ENCODE measurements at places on chromosomes 5 and 9.

DNA sequence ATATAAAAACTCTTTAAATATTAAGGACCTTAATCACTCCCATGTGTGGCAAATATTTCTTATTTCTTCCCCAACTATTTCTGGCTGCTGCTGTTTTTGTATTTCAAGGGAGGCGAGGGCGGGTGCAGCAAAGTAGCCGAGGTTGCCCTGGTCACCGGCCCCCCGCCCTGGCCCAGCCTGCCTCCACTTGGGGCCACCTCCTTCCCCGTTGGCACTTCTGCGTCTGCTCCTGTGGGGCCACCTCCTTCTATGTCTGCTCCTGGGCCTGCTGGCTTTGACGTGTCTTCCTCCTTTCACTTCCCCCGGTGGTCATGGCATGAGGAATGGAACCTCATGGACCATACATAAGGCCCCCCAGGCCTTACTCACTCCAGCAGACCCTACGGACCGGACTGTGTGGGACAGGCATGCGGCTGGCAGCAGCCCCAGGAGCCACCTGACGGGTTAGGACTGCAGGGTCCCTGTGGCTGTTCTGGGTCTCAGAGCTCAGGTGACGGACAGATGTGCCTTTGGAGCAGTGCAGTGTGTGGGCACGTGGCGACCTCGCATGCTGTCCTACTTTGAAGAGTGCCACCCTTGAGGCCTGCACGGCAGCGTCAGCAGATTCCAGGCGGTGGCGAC lies 5.8 kb upstream of the ENTPD8 start:
- peak; percentile 35 for DNase-seq

GRCh38 chr5:122788996-122789395 lies 14.1 kb downstream of the SNX2 start:
- no peak for DNase-seq

- no peak for DNase-seq
These were observed 9.8 kb downstream of the VDAC1 start for GRCh38 chr5:133994990-133995333.

DNA sequence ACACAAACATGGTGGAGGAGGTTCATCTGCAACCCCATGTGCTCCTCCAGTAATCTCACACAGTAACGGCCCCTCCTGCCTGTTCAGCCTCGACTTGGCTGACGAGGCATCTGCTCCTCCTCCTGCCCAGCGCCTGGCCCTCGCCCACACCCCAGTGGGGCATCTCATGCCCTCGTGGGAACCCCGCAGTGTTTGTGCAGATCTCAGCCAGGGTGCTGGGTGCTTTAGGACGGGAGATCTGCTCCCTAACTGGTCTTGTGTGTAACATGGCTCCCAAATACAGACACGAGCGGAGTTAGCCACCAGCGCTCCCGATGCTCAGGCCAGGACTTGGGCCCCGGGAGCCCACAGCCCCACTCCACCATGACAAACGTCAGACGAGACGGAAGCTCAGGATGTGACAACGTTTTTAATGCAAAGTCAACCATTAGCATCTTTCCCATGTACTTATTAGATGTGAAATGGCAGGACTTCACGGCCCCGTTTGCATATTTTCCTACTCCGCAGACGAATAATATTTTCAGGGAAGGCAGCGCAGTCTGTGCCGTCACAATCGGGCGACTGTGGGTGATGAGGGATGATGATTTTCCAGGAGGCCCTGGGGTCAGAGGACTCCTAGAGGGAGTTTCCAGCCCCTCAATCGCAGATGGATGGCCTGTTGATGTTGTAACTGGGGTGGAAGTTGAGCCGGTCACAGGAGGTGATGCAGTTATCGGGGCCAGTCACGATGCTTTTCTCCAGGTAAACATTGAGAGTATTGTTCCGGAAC lies 5.5 kb upstream of the MRPS2 start:
- DNase-seq: no peak

- DNase-seq: no peak
These were observed 218.5 kb upstream of the DAPK1 start for GRCh38 chr9:87278971-87279733.

- DNase-seq: no peak
These were observed 686.1 kb upstream of the CHD1 start for GRCh38 chr5:99614888-99615287.

DNA sequence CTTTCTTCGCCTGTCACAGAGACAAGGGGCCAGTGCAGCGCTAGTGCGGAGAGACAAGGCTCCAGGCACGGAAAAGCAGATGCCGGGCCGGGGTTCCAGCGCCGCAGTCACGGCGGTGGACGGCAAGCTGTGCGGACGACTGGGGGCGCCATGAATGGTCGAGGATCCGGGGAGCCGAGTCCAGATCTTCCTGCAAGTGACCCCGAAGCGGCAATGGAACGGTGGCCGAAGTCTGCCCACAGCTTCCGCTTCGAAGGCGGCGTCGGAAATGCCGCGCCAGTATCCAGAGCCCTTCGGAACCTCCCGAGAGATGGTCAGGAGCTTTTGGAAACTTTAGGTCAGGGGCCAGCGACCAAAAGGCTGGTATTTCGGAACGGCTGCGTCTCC lies 601 bp upstream of the FAF2 start:
- no peak for DNase-seq

DNA sequence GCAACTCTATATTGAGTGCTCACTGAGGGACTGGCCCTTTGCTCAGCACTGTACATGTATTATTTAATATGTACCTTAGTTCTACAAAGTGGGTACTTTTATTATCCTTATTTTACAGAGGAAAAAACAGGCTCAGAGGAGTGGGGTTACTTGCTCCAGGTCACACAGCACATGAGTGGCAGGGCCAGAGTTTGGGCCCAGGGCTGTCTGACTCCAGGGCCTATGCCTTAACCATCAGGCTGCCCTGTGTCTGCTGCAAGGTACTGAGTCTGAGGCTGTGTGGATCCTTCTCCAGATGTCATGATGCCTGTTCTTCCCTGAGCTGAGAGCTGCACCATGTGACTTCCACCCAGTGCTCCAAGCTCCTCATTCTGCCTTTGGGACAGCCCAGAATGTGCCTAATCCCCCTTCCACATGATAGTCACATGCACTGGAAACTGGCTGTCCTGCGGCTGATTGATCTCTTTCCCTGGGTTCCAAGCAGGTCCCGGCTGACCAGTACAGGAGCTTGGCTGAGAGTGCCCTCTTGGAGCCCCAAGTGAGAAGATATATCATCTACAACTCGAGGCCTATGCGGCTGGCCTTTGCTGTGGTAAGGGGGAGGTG lies 15.4 kb downstream of the TMEM268 start:
- DNase-seq: no peak

- peak; percentile 76 for DNase-seq
These were observed 13.3 kb downstream of the CAPSL start for GRCh38 chr5:35924950-35925722.

- no peak for DNase-seq
These were observed 17.4 kb downstream of the MARCHF6 start for GRCh38 chr5:10370931-10371330.

DNA sequence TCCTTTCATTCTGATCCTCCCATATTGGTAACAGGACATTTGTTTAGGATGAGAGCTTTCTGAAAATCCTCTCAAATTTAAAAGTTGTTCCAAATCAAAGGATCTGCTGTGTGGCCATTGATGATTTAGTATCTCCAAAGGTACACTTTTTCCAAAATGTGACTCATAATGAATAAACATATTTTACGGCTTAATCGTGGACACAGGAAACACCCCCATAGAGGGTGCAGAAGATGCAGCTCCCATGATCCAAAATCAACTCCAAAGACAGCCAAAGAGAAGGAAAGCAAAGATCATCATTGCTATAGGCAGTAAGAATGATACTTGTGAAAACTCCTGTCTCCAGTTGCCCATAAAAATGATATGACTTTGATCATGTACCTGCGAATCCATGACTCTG lies 239.7 kb downstream of the PIK3R1 start:
- peak; percentile 54 for DNase-seq

DNA sequence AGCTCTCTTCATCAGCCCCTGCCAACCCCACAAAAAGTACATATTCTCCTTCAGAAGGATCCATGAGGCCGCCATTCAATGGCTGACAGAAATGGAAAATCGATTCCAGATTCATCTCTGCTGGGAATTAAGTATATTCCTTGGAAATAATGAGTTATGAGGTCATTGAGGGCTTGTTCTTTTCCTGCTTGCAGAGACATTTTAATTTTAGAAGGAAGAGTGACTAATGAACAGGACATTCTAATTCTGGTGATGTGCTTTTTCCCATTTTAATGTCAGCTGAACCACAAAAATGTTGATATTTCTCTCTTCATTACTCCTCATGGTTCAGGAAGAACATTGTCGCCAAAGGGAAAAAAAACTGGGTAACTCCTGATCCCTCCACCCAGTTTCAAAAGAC lies 314.0 kb downstream of the PIK3R1 start:
- peak; percentile 63 for DNase-seq

GRCh38 chr5:177476531-177477233 lies 3.2 kb upstream of the DBN1 start:
- DNase-seq: peak; percentile 82

- DNase-seq: no peak
These were observed 67.2 kb downstream of the CAMSAP1 start for GRCh38 chr9:135840107-135840506.

DNA sequence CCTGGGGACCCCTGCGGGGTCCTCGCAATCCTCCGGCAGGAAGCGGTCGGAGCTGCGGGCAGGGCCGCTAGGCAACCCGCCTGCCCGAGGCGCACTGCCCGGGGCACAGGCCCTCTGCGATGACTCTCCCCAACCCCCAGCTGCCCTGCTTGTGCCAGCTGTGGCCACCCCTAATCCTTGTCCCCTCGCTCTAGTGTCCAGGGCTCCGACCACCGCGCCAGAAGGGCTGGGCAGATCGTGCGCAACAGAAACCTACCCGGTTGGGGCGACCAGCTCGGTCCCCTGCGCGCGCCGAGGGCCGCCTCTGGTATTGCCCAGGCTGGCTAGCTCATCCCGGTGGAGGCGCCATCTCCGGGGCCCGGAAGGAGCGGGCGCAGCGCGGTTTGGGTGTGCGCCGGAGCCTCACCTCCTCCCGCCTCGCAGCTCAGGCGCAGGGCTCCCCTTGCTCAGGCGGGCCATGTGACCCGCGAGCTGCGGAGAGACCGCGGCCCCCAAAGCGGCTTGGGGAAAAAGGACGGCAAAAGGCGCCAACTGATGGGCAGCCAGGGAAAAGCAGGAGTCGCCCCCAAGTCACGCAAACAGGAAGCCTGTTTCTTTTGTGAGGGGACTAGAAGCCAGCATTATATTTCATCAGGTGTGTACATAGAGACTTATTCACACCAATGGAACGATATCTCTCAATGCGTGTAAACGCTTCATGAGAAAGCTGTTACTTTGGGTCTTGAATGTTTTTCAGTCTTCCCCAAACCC lies 46.8 kb upstream of the RNF20 start:
- DNase-seq: peak; percentile 36
